ENCODE measurements at places on chromosomes 6 and 20.

DNA sequence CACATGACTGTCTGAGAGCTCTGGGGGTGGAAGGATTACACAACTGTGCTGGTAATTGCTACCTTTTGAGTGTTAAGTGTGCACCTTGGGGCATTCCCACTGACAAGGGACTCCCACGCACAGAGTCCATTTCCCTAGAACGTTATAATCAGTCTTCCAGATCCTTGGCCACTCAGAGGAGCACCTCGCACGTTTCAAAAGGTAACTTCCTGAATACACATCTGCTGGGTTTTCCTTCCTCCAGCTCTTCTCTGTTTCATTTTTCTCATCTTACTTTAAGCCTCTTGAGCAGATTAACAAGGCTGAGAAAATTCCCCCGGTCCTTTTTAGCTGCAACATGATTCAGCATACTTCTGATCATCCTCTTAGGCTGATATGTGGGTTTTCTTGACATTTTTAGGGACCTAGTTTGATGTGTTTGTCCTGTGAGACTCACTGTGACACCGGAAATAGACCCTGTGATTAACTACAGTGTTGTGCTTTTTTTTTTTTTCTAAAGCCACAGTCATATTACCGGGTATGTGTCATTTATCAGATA is 98.4 kb upstream of the DUSP22 start:
- DNase-seq = no peak

DNA sequence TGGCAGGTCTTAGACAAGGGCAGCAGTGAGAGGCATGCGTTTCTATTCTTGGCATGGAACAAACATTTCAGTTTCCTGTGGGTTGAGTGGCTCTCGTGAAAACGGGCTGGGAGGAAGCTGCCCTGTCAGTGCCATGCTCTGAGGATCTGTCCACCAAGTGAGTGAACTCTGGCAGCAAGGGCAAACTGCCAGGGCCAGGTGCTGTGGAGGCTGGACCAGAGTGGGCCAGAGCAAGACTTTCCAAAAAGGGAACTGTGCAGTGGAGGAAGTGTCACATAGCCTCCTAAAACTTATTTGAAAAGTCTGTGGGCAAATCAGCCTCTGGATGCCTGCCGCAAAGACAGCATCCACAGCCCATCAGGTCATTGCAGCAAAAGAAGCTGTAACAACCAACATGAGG is 44.2 kb upstream of the TAB2 start:
- DNase-seq = no peak

DNA sequence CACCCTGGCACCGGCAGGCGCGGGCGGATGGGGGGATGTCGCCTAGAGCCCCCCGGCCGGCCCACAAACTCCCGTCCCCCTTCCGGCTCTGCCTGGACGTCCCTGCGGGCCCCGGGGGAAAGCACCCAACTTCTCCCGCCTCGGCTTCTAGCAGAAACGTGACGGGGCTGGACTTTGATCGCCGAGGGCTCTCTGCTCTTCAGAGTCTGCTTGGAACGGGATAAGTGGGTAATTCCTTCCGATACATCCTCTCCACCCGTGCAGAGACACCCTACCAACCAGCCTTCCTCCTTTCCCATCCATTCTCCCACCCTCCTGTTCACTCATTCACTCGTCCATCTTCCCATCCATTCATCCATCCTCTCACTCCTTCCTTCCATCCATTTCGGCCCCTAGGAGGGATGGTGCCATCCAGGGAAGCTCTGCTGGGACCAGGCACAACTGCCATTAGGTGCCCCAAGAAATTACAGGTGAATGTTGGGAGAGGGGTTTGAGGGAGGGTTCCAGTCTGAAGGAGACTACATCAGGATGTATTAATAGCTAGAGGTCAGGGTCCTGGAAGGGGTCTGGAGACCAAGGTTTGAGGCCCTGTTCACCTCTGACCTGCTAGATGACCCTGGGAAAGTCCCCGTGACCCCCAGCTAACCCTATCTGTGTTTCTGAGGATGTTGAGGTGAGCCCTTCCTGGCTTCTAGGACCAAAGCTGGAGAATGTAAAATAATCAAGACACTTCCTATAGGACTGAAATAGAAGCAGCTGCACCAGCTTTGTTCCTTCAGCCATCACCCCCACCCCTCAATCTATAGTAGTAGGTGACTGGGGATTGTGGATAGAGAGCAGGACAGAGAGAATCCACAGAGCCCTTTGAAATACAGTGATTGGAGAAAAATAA is 538 bp downstream of the TTLL9 start:
- DNase-seq = no peak

DNA sequence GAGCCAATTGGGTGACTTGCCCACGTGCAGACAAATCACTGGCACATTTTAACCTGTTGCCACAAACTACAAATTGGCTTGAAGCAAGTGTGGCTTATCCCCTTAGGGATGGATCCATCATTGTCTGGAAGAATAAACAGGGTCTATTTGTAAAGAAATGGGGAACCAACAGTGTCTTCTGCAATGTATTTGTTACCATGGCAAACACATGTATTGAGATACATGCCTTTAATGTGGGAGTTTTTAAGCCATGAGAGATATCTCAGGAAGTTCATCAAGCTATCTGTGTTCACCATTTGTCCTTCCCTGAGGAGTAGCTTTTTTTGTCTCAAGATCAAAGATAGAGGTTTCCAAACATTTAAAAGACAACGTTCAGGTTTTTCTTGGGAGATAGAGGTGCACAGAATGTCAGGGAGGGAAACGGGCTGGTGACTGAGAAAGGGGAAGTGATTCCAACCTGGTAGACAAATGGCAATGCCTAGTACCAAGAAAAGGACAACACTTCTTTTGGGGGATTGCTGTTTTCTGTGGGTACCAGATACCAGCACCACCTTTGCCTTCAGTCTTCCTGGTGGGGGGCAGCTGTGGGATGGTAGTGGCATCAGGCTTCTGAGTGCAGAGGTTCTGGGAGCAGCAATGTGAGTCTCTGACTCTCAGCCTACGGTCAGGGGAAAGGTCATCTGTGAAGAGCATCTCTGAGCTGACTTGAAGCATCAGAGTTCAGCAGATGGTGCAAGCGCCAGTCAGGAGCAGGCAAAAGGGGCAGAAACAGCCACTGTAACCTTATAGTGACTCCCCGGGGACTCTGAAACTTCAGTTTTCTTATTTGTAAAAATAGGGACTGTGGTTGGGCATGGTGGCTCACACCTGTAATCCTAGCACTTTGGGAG is 20.1 kb upstream of the BCAS1 start:
- DNase-seq = no peak
